Fibroblast of gingiva (primary cell): ENCODE measurements at places on chromosomes 4 and X.

GRCh38 chrX:8138252-8138651 lies 32.8 kb downstream of the VCX2 start:
- DNase-seq, result no peak

DNA sequence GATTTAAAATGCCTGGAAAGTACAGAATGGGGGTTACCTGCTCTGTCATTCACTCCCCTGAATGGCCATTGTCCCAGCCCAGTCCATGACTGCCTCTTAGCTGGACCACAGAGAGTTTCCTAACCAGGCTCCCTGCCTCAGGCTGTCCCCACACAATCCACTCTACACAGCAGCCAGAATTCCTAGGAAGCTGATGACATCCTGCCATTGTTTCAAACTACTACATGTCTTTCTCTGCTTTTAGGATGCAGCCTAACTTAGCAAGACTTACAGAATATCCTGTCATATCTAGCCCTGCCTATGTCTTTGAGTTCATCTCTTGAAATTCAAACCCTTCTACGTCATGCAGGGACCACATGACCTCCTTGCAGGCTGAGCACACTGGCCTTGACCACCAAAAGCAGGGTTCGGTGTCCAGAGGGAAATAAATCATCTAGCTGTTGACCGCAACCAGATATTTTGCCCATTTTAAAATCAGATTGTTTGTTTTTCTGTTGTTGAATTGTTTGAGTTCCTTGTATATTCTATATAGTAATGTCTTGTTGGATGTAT lies 16.1 kb upstream of the CRMP1 start:
- no peak for DNase-seq

DNA sequence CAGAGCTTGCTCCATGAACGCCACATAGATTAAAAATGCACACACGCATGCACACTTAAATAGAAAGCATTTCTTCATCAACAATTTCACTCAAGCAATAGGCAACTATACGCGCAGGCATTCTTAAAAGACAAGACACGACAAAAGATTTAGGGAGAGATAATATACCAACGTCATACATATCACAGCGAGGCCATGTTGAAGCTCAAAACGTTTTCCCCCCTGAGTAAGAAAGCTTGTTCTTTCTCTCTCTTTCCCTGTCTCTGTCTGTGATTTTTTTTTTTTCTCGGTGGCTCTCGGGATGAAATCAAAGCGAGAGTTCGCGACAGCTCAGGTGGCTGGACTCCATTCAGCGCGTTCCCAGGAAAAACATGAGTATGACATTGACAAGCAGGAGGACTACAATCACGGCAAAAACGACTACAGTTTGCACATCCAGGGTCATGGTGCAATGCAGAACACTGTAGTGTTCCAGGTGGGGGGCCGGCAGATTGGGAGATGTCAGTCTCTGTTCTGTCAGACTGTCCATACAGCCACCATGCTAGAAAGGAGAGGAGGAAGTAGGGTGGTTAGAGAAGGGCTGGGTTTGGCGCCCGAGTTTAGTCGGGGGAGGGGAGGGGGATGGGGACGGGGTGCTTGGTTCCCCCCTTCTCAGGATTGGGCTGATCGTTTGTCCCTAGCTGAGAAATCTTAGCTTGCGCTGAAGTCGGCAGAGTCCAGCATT lies 30.7 kb downstream of the ARHGEF9 start:
- DNase-seq, result no peak

DNA sequence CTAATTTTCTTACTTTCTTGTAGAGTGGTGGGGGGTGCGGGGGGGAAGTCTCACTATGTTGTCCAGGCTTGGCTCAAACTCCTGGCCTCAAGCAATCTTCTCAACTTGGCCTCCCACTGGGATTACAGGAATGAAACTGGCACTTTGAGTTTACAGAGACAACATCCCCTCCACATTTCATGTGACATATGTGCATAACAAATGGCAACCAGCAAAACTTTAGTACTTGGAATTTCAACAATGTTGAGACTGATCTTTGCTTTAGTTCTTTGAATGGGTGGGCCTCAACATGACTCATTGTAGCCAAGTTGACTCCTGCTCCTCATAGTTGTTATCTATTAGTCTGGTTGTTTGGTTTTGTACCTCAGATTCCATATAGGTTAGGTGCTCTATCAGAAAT lies 11.4 kb upstream of the FMR1 start:
- no peak for DNase-seq

DNA sequence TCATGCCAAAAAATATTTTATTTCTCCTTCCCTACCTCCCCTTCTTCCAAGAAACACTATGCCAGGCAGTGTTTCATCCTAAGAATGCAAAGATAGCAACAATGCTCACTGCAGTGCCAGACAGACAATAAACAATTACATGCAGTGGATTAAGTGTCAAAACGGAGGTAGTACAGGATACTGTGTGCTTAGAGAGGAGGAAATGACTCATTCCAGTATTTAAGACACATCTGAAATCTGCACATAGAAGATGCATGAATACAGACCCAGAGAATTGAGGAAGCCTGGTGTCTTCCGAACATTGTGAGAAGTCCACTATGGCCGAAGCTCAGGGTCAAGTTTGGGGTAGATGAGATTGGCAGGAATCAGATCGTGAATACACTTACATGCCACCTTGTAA lies 326.4 kb downstream of the PPP3CA start:
- peak; percentile 53 for DNase-seq

DNA sequence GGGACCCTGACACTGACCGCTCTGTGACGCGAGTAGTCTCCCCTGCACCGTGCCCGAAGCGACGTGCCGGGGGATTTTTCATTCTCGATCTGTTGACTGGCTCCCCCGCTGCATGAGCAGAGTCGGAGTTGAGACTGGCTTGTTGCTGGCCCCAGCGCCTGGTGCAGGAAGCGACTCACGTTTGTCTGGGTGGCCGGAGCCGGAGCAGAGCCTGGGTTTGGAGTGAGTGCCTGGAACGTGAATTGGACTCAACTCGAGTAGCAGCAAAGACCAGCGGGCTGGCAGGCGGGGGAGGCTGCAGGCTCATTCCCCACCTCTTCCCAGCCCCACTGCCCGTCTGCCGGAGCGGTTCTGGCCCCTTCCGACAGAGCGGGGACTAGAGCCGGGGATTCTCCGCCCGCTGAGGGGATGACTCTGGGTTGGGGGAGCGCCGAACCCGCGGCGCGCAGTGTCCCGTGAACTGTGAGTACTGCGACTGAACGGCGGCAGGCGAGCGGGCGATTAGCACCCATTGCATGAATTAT lies 554 bp downstream of the PCDH7 start:
- peak; percentile 32 for DNase-seq

DNA sequence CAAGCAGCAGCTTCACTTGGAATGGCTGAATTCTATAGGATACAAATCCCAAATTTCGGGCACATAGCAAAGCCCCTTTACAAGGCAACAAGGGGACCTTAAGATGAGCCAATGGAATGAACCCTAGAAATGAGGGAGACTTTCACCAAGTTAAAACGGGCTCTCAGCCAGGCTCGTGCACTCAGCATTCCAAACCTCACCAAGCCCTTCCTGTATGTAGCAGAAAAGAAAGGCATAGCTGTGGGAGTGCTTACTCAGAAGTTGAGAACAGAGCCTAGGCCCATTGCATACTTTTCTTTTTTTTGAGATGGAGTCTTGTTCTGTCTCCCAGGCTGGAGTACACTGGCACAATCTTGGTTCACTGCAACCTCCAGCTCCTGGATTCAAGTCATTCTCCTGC lies 10.8 kb upstream of the HERC5 start:
- DNase-seq, result no peak

DNA sequence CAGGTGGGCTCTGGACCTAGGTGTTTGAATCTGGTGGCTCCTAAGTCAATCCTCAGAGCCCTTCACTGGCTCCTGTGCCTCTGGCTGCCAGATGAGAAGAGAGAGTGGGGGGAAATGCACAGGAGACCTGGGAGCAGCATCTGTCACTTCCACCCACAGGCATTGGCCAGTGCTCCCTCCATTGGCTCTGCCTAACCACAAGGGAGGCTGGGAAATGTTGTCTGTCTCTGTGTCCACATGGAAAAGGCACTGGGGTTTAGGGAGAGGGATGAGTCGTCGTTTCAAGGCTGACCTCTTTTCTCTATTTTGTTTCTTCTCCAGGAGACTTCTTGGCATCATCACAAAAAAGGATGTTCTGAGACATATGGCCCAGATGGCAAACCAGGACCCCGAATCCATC lies 76.4 kb downstream of the CLCN4 start:
- DNase-seq, result no peak

GRCh38 chrX:31199056-31199839 lies 127.4 kb upstream of the FTHL17 start:
- peak; percentile 34 for DNase-seq

GRCh38 chrX:22220941-22221340 lies 51.8 kb upstream of the CBLL2 start:
- no peak for DNase-seq

DNA sequence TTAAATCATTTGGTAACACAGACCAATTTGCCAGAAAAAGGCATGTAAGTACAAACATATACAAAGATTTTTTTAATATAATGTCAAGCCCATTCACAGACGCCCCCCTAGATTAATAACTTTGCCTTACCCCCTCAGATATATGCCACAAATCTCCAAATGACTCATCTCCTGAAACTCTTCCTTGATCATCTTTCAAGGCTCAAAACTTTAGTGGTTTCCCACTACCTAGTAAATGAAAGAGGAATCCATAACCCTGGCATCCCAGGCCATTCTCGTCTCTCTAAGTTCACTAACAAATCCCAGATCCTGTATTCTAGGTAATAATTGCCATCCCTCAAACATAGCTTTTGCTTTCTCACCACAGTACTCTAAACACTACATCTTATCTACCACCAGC lies 61.9 kb downstream of the PRSS12 start:
- no peak for DNase-seq

- DNase-seq, result no peak
Observed at GRCh38 chr4:178311997-178312396, 869.8 kb upstream of the AGA start.

DNA sequence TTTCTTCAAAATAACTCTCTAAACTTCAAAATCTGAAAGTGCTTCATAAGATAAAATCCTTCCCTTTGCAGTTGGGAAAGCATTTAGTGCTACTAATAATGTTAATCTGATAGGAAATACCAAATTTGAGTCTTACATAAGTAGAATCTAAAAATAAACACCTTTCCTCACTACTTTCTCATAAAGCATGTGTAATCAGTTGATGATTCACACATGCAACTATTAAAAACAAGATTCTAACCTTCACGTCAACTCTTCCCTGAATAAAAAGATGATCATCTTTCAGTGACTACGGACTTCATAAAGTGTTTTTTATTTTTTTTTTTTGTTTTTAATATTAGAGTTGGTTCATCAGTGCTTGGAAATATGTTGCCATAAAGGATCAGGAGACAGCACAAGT lies 172.6 kb downstream of the ACTRT1 start:
- no peak for DNase-seq

DNA sequence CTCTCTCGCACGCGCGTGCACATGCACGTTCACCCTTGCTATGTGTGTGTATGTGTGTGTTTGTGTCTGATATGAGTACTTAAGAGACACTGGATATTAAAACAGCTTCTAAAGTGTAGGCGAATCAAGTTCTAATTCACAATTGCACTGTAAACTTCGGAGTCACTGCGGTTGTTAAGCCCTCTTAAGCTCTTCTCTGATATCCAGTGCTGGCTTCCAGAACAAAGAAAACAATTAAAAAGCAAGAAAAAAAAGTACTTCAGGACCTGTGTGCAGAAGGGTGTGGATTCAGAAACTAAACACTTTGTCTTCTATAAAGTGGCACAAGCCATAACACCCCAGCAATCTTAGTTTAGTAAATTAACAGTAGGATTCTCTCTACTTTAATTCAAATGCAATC lies 300.2 kb downstream of the PCDH7 start:
- DNase-seq, result no peak

- peak; percentile 4 for DNase-seq
Observed at GRCh38 chrX:29281078-29281742, 694.0 kb downstream of the IL1RAPL1 start.

- DNase-seq, result peak; percentile 21
Observed at GRCh38 chr4:187618701-187619281, 376.8 kb upstream of the ZFP42 start.
